ENCODE measurements at places on chromosomes 13 and 19. TPM values are rescaled to one million over a fixed set of nuclear protein-coding genes. Genes with fewer than 3 reads are reported as not detected.

DNA sequence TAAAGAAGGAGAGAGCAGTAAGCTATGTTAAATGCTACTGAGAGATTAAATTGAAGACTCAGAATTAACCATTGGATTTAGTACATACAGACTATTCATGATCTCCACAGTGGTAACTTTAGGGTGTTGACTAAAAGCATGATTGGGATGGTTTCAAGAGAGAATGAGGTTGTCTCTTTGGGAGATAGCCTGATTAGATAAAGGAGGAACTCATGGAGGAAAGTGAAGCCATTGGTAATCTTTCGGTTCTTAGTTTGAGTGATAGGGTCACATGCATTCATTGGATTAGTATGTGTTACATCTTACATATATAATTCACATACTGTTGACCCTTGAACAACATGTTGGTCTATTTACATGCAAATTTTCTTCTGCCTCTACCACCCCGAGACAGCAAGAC lies 18.8 kb upstream of the KL start:
- DNase-seq = no peak

GRCh38 chr19:3528080-3528479 lies 10.9 kb upstream of the TEKTIP1 start:
- no peak for DNase-seq

GRCh38 chr13:37715606-37716015 lies 117.0 kb upstream of the POSTN start:
- no peak for DNase-seq

DNA sequence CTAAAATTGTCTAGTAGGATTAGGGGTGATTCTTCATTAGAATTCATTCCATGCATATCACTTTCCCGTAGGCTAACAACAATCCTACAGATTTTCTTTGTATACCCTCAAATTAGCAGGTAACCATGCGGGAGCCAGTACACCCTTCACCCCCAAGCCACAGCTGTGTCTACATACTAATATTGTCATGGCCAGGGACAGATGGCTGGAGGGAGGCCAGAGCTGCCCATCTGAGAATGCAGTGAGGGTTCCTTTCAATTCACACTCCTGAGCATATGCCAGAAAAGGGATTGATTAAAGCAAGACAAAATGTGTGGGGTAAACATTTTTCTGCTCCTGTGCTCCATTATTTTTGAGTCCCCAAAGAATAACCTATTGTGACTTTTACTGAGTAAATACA lies 68.9 kb downstream of the FREM2 start:
- DNase-seq = no peak

Gene PNMA8B
- total RNA-seq = 1.1 TPM

Gene C19orf12
- 25.4 TPM for total RNA-seq

Gene PLVAP
- total RNA-seq = 159 TPM
